ENCODE measurements at places on chromosomes 2 and 18.

DNA sequence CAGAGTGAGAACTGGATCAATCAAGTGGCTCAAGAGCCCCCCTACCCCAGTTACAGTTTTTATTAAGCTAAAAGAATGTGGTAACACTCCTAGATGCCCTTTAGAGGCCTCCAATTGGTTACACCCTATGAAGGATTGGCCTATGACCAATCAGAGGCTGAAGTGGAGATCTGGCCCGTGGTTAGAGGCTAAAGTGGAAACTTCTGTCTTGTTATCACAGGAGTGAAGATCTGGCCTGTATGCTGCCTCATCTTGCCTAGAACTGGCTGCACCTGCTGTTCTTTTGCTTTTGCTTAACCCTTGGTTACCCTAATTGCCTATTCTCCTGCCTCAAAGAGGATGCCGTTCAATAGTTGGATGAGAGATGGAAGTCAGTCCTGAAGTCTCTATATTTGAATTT, 100.1 kb upstream of the MAP2 start:
- no peak for DNase-seq

GRCh38 chr18:75546964-75547363, 119.5 kb upstream of the SMIM21 start:
- no peak for DNase-seq

DNA sequence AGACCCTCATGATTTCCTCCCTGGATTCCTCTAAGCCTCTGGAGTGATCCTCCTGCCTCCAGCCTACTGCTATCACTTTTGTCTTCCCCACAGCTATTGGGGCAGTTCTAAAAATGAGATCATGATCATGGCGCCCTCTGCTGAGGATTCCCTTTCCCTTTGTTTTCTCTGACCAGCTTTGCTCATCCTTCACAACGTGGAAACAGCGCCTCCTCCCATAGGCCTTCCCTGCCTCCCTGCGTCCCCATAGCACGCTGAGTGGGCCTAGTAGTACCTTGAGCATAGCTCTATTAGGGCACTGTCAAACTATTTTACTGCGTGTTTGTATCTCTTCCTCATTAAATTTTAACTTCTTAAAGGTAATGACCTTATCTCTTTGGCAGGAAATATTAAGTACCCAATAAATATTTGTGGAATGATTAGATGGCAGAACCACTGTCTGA, 207.0 kb upstream of the FANCL start:
- no peak for DNase-seq

- DNase-seq: no peak
Measured at GRCh38 chr18:2956056-2956455, 56.9 kb downstream of the LPIN2 start.

DNA sequence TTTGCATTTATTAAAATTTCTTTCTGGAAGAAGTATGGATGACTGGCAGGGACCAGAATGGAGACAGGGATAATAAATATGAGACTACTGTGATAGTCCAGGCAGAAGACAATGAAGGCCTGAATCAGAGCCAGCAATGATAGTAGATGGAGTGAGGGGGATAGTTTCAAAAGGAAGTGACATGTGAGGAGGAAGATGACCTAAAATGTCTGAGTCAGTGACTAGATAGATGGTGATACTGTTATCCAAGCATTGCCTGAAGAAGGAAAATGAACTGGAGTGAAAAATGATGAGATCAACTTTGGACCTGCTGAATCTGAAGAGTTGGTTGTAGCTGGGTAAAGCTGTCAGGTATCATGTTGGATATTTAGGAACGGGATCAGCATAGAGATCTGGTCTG, 158.3 kb upstream of the KLF7 start:
- DNase-seq: no peak

DNA sequence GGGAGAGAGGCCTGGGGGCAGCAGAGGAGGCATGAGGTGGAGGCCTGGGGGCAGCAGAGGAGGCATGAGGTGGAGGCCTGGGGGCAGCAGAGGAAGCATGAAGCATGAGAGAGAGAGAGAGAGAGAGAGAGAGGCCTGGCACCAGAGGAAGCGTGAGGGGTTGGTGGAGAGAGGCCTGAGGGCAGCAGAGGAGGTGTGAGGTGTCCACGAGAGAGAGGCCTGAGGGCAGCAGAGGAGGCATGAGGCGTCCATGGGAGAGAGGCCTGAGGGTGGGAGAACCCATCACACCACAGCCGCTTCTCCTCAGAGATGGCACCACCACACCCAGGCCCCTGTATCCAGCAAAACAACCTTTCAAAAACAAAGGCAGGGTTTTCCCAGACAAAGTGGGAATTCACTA, 55.7 kb upstream of the KCNG2 start:
- no peak for DNase-seq

DNA sequence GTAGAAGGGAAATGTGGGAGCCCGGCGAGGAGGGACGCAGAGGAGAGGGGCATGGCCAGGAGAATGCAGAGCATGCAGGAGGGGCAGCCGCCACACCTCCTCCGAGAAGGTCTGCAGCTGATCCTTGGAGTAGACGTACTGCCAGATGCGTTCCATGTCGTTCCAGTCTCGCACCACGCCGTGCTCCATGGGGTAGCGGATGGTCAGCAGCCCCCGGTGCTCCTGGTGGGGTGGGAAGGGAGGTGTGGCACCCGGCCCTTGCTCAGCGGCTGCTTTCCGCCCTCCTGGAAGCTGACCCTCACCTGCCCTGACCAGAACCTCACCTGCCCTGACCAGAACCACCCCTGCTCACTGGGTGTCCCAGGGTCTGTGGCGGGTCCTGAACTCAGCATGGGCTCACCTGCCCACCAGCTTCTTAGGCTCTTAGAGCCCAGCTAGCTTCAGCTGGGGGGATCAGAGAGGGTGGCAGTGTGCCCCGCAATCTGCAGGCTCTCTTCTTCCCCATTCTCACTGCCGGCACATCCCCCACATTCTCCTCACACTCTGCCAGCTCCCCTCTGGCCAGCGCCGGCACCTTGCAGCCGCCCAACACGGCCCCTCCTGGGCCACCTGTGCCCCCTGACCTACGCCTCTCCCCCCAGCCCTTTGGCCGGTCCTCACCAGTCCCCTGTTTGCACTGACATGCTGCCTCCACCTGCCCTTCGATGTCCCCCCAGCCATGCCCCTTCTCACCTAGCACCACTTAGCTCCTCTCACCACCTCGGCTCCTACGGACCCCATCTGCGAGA, 4.4 kb downstream of the ACTR1B start:
- no peak for DNase-seq

DNA sequence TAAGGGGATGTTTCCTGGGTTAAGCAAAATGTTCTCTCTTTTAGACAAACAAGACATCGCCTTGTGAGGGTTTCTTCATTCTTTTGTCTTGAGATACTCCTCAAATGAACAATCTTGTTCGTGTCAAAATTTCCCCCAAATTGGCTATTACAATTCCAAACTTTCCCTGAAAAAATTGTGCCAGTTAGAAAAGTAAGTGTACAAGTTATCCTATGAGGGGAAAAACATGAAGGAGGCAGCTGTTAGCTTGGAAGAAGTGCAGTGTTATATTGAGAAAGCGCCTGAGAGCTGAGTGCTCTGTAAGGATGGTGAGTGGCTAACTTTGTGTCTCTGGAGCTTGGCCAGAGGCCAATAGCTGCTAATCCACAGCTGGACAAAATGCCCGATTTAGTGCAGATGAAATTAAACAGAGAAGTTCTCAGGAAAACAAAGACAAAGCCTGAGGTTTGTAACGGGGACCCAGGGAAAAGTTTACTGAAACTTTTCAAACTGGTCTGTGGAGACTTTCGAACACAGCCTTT, 14.1 kb upstream of the PLEKHH2 start:
- DNase-seq: no peak

- no peak for DNase-seq
Measured at GRCh38 chr2:166413255-166413654, 37.5 kb upstream of the SCN9A start.

DNA sequence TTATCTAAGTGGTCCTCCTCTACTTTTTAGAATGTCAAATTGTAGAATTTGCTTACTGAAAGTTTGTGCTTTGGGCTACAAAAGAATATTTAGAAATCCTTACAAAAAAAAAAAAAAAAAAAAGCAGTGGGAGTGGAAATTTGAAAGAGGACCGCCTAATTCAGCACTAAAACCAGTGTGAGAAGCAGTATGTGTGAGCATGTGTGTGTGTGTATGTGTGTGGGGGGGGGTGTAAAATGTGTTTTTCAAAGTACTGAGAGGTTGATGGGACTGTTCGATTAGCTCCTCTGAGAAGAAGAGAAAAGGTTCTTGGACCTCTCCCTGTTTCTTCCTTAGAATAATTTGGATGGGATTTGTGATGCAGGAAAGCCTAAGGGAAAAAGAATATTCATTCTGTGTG, at the start of gene VIT:
Gene VIT, plus strand, starts transcription at position 175 of the 400 bp plus-strand sequence. CDS start 19,664 bp downstream, outside the sequence.
- DNase-seq: no peak

- no peak for DNase-seq
Measured at GRCh38 chr2:54581326-54582039, 125.4 kb downstream of the SPTBN1 start.

- DNase-seq: no peak
Measured at GRCh38 chr2:128410035-128410757, 91.5 kb upstream of the HS6ST1 start.

- DNase-seq: no peak
Measured at GRCh38 chr18:10408131-10408530, 46.3 kb upstream of the APCDD1 start.

DNA sequence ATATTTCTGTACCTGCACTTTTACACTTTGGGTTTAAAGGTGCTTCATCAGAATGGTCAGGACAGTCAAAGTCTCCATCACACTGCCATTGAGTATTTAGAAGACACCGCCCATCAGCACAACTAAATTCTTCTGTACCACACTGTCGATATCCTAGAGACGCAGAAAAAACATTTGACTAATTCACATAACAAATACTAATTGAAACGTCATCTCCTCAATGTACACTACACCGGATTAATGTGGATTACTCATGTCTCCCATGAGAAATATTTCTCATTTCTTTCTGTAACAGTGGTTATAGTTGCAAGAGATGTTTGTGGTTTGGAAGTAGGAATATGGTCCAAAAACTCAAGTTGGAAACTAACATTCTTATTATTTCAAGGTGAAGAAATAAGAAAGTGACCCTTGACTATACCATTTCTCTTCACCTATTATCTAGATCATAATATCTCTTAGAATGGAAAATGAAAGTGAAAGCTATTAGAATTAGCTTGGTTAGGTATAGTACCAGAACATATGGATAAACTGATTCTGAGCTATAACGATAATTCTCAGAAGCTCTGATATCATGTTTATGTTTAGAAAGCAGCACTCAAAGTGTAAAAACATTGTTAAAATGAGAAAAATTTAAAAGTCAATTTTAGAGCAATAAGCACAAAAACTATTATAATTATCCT, 1627.7 kb downstream of the LRP1B start:
- DNase-seq: no peak

DNA sequence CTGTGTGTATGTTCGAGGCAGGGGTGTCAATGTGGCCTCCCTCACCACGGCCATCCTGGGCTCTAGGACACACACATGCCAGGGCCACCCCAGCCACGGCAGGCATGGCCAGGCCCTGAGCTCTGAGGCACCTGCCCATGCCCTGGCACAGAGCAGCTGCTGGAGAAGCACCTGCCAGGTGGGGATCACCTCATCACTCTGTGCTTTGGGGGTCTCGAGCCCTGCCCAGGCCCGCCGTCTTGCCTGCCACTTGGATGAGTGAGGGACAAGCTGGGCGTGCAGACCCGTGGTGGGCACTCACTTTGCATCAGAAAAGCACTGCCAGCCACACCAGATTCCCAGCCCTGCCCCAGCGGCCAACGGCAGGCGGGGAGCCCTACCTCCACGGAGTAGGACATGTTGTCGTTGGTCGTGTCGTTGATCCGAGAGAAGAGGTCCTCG, 33.1 kb downstream of the KIF1A start:
- DNase-seq: no peak

GRCh38 chr2:95091885-95092555, 29.6 kb downstream of the MRPS5 start:
- DNase-seq: no peak

DNA sequence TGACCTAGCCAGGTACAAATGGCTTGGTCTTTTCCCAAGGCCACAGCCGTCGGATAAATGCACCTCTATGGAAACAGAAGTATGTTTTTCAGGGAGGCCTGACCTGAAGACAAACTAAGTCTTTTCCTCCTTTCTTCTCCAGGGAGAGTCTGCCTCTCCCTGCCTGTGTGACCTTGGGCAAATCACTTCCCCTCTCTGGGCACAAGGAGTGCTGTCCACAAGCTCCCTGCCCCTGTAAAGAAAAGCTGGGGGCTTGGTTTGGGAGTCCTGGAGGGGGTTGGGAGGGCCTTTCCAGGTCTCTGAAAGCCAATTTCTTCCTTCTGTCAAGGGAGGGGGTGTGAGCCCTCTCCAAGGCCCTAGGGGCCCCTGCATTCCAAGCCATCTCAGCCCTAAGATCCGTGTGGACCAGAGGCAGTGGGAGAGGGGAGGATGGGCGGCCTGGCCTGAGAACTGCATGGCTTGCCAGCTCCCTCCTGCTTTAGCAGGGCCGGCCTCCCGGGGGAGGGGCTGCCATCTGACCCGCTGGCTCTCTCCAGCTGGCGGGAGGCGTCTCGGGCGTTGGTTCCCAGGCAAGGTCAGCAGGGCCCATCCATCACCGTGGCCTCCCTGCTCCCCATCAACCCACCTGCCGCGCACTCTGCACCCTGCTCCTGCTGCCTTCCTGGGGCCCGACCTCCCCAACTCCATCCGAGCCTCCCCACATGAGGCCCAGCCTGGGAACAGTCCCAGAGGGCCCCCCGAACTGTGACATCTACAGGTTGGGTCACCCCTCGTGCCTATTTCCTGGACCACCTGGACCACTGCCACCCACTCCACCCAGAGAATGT, 61.4 kb downstream of the SMAD7 start:
- DNase-seq: no peak

DNA sequence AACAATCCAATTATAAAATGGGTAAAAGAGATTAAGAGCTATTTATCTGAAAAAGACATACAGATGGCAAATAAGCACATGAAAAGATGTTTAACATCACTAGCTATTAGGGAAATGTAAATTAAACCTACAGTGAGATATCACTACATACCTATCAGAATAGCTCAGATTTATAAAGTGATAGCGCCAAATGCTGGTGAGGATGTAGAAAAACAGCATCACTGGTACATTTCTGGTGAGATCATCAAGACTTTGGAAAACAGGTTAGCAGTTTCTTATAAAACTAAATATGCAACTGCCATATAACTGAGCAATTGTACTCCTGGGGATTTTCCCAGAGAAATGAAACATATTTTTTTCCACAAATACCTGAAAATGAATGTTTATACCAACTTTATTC, 100.4 kb downstream of the ACOXL start:
- no peak for DNase-seq

- no peak for DNase-seq
Measured at GRCh38 chr18:13175266-13175665, 43.3 kb upstream of the LDLRAD4 start.

GRCh38 chr18:53489266-53489665, 735.2 kb downstream of the MBD2 start:
- DNase-seq: no peak

GRCh38 chr2:122758967-122759366, 1003.5 kb downstream of the TSN start:
- no peak for DNase-seq

DNA sequence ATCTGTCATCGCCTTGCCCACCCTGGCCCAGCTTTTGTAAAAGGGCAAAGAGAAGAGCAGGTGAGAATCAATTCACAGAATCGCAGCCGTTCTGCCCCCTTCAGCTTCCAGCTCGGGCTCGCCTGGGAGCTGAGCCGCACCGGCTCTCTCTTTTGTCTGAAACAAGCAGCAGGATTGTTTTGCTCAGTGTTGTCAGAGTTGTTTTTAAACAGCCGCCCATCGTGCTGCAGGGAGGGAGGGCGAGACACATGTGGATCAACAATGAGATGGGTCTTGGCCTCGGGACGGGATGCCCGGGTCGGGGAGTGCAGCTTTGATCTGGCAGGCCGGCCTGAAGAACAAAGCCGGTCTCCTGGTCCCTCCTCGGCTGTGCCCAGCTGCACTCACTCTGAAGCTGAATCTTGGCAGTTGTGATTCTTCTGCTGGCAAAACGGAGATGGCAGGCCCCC, 39.7 kb upstream of the HDAC4 start:
- no peak for DNase-seq

Measured in activated T-helper 1 cell treated with anti-CD3 and anti-CD28 coated beads, Interleukin-12 subunit alpha, Interleukin-12 subunit beta, Interleukin-2, Interleukin-4 antibody, amounts not matched to agents 30 ng/mL and 10 ng/mL and 1 ng/mL, durations not matched to agents 14 hours and 24 hours and 36 hours (primary cell).